ENCODE measurements at places on chromosomes 6 and 20.

DNA sequence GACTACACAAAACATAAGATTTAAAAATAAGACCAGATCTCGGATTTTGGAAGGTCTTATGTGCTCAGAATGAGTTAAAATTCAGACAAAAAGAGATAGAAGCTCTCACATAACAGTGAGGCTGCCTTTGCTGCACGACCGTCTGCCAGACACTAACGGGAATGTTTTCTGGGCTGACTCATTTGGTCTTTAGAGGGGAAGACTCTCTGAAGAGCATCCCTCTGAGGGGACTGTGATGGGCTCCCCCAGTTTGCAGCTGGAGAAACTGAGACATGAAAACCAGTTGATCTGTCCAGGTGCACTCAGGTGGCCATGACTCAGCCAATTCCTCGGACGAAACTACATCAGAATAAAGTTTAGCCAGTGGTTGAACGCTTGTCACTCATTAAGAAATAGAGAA is 153.9 kb downstream of the RNASET2 start:
- no peak for DNase-seq

GRCh38 chr20:44625361-44625760 is 26.1 kb downstream of the ADA start:
- DNase-seq = no peak

DNA sequence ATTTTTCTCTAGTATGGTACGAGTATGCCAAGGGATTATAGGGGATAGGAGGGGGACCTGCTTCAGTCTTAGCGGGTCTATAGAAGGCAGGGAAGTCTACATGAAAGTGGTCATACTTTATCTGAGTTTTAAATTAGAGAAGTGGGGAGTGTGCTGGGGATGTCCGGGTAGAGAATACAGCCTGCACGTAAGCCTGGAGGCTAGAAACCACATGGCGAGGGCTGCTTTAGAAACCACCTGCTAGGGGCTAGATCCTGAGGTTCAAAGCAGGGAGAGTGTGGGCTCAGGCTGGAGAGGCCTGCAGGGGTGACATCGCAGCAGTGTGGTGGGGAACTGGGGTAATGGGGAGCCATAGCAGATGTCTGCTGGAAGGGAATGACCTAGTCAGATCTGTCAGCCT is 85.2 kb downstream of the VEGFA start:
- no peak for DNase-seq

DNA sequence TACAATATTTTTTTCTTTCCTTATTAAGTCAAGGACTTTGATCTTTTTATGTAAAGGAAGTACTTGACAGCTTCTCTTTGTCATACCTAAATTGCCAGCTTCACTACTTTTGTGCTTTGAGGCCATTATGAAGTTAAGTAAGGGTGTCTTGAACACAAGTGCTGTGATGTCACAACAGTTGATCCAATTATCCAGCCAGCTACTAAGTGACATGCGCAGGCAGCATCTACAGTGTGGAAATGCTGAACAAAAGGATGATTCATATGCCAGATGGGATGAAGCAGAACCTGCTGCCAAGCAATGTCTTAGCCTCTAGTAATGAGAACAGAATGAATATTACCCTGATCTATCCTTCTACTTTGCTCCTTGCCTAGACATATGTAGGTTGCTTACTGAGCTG is 68.3 kb upstream of the TMEM244 start:
- DNase-seq = peak; percentile 73

GRCh38 chr6:38924791-38925509 is 123.6 kb upstream of the GLP1R start:
- DNase-seq = no peak

DNA sequence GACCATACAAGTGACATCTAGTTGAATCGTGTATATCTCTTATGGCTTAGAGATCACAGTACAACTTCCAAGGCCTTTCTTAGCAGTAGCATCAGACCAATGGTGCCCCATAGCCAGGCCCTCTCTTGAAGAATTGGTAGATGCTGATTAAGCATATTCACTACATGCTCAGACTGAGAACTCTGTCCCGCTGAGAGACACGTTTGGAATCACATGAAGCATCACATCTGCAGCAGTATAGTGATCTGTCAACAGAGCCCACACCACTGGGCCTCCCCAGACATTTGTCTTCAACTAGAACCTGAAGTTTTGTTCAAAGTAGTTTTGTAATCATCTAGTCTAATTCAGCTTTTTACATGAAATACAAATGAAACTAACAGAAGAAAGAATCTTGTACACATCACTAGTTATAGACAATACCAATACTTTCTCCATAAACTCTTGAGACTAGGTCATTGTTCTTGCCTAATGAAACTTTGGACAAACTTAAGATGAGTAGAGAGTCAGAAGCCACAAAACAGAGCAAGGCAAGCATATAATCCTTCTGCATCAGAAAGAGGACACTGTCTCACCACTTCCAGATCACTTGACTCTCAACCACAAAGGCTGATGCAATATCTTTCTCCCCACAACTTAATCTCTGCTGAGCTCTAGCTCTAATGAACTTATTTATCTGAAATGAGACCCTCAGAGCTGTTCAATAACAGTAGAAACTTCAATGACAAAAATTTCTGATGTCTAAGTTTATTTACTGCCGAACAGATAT is 182.7 kb downstream of the TBX18 start:
- DNase-seq = peak; percentile 73

DNA sequence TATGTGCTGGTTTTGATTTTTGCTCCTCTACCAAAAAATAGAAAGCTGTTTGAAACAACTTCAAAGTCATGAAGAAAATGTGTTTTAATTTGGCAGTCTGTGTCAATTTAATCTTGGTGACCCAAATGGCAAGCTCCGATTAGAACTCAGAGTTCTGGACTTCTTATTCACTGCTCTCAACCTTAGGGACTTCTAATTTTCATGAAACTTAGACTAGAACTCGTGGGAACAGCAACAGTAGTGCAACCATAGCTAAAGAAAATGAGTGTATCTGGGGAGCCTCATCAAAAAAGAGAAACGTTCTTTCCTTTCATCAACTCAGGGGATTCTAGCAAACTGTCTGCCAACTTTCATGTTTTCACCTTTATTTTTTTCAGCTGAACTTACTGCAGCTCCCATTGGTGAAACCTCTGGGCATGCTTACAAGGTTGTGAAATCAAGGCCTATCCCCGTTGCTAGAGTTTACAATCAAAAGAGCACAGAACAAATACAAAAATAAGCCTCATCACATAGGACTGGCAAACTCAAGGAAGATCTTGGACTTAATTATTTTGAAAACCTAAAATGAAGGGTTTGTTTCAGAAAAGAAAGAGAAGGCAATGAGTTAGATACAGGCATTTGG is 114.0 kb upstream of the HSF2 start:
- DNase-seq = no peak
